ENCODE measurements at places on chromosomes 12 and 14.

GRCh38 chr14:20460458-20461224, 593 bp downstream of the PIP4P1 start:
- peak; percentile 29 for DNase-seq
- peaks cover 3% of the 10 kb centered on the region for H3K4me1 ChIP-seq
- peaks cover 5% of the 10 kb centered on the region for H3K36me3 ChIP-seq
- H3K27ac ChIP-seq: peak overlapping the region; percentile 82

- H3K4me3 ChIP-seq: no peak overlapping the region
- no peaks in the 10 kb centered on the region for H3K4me1 ChIP-seq
- H3K27ac ChIP-seq: no peak overlapping the region
- DNase-seq: no peak
Measured at GRCh38 chr14:78967111-78967809, 797.1 kb downstream of the NRXN3 start.

GRCh38 chr12:80100591-80100990, 1.3 kb downstream of the OTOGL start:
- DNase-seq: no peak
- H3K4me3 ChIP-seq: no peak overlapping the region
- no peaks in the 10 kb centered on the region for H3K27me3 ChIP-seq
- H3K4me1 ChIP-seq: no peaks in the 10 kb centered on the region
- H3K36me3 ChIP-seq: no peaks in the 10 kb centered on the region

DNA sequence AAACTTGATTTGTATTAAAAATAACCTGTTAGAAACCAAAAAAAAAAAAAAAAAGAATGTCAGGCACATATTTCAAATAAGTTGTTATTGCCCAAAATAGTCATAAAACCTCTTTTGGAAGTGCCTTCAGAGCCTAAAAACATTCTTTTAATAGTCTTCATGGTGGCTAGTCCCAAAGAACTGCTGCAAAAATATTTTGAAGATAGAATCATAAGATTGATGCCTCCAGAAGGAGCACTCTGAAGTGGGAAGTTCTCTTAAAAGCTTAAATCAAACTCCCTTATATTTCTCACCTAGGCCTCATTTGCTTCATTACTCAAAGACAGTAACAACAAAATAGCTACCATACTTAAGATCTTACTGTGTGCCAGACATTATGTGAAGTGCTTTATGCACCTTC, 27.2 kb upstream of the NT5DC3 start:
- H3K27ac ChIP-seq: no peak overlapping the region
- H3K27me3 ChIP-seq: no peaks in the 10 kb centered on the region
- DNase-seq: no peak
- no peaks in the 10 kb centered on the region for H3K4me1 ChIP-seq

DNA sequence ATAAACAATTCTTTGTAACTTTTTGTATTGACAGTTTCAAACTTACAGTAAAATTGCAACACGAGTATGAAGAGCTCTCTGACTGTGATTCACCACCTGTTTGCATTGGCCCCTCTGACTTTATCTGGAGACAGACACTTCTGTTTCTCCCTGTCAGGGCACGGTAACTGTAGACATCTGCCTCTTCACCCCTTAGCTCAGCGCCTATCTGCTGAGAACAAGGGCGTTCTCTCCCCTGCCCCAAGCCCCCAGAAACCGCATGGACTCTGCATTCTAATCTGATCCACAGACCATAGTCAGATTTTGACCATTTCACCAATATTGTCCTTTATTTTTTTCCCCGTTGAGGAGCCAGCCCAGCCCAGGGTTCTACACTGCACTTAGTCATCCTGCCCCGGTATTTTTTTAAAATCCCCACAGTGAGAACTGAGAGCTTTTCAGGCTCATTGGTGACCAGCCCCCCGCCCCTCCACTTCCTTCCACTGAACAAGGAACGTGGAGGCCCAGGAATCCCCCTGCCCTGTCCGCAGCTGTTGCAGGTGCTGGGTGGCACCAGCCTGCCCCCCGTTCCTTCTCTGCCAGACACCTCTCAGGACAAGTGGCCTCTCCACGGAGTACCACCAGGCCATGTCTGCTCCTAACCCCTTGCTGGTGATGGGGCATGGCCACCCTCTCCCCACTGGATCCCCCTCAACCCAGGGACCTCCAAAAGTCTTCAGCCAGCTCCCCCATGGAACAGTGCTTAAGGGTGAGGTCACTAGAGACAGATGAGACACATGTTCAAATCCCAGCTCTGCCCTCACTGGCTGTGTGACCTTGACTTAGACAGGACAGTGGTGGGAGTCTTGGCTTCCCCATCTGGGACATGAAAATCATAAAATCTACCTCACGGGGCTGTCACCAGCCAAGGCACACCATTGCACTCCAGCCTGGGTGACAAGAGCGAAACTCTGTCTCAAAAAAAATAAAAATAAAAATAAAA, 11.2 kb downstream of the RHOF start:
- H3K4me1 ChIP-seq: no peaks in the 10 kb centered on the region
- no peak overlapping the region for H3K4me3 ChIP-seq

DNA sequence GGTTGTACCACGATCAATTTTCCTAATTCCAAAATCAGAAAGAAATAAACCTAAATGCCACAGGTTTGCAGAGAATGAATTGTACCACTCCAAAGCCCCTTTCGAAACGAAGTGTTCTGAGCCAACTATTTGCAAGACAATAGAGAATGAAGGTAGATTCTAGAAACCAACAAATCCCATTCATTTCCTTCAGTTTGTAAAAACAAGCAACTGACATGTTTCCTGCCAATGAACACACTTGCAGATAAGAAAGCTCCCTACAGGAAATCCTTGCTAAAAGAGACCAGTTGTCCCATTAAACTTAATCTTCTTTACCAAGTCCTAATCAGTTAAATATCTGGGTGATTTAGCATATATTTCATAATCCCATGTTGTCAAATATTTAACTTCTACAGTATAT, 198.4 kb upstream of the FOXN3 start:
- peaks cover 13% of the 10 kb centered on the region for H3K4me1 ChIP-seq
- no peak overlapping the region for H3K4me3 ChIP-seq
- DNase-seq: peak; percentile 72
- no peaks in the 10 kb centered on the region for H3K36me3 ChIP-seq
- no peak overlapping the region for H3K27ac ChIP-seq
- H3K27me3 ChIP-seq: no peaks in the 10 kb centered on the region

GRCh38 chr14:102222751-102223150, 82.2 kb downstream of the MOK start:
- H3K27me3 ChIP-seq: no peaks in the 10 kb centered on the region
- H3K27ac ChIP-seq: no peak overlapping the region
- H3K36me3 ChIP-seq: no peaks in the 10 kb centered on the region
- peaks cover 14% of the 10 kb centered on the region for H3K4me1 ChIP-seq
- DNase-seq: no peak

- H3K27me3 ChIP-seq: no peaks in the 10 kb centered on the region
- DNase-seq: no peak
- no peaks in the 10 kb centered on the region for H3K36me3 ChIP-seq
- H3K27ac ChIP-seq: no peak overlapping the region
- H3K4me1 ChIP-seq: peaks cover 3% of the 10 kb centered on the region
Measured at GRCh38 chr14:97456958-97457357, 659.8 kb downstream of the VRK1 start.

DNA sequence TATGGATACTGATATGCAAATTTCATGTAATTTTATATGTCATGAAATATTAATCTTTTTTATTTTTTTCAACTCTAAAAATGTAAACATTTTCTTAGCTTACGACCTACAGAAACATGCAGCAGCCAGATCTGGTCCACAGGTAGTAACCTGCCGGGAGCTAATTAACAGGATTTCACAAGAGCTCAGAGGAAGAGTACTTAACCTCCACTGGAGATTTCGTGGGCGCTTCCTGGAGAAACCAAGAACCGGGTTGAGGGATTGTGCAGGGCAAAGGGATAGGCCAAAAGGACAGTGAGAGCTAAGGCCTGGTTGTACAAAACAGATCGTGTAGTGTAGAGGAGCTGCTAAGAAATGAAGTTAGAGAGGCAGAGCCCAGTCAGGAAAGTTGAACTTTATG, 315.7 kb downstream of the PAWR start:
- no peaks in the 10 kb centered on the region for H3K27me3 ChIP-seq
- H3K4me3 ChIP-seq: no peak overlapping the region
- no peak for DNase-seq
- no peak overlapping the region for H3K27ac ChIP-seq
- no peaks in the 10 kb centered on the region for H3K36me3 ChIP-seq
- peaks cover 2% of the 10 kb centered on the region for H3K4me1 ChIP-seq

DNA sequence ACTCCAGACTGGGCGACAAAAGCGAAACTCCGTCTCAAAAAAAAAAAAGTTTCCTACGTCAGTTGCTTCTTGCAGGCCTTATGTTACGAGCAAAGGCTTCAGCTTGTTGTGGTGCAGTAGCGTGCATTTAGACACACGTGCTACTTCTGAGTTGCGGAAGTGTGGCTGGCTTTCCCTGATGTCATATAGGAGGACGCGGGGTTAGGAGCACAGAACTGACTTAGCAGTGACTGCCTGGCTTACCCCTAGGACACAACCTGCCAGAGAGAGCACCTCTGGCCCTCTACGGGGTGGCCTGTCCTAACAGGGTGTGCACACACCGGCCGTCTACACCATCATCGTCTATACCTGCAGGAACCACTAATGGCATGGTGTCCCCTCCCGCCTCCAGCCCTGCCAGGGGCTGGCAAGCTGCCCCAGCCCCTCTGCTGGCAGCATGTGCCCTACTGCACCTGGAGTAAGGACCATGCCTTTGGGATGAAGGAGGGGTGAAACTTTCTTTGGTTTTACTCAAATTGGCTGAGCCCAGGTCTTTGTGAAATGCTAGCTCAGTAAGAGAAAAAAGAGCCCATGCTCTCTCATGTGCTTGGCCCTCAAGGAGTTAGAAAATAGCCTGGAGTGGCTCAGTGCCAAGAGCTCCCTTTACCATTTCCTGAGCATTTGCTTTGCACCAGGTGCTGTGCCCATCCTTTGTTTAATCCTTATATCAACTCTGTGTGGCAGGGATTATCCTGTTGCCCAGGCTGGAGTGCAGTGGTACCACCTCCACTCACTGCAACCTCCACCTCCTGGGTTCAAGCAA, 1.7 kb upstream of the GPR68 start:
- no peak overlapping the region for H3K4me3 ChIP-seq
- no peak overlapping the region for H3K27ac ChIP-seq
- H3K4me1 ChIP-seq: no peaks in the 10 kb centered on the region
- no peaks in the 10 kb centered on the region for H3K27me3 ChIP-seq
- DNase-seq: no peak

DNA sequence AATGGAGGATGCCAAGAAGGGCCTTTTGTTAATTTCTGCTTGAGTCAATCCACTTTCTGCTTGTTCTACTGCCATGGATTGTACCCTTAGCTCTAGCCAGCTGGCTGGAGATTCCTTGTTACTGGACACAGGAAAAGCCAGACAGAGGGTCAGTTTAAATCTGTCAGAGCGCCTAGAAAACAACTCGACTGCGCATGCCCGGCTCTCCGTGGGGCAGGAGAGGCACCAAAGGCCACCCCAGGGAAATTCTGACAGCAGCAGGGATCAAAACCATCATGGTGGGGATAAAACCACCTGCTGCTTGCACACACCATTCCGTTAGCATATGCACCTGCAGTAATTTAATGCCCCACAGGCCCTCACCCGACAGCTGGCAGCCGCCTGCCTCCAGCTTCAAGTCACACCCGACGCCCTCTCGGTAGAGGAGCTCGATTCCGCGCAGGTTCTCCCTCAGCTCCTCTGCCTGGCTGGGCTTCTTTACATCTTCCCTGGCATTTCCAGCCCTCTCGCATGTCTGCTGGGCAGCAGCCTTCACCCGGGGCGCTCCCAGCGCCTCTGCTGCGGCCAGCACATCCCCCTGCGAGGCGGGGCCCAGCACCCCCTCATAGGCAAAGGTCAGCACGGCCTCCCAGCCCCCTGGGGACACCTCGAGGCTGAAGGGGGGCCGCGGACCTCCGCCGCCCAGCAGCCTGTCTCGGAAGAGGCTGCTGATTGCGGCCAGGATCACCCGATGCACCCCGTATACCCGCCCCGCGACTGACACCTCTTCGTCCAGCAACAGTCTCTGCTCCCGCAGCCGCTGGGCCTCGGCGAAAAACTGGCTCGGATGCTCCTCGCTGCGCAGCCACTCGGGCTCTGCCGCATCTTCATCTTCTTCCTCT, 1.0 kb downstream of the KLHL33 start:
- H3K4me1 ChIP-seq: no peaks in the 10 kb centered on the region
- DNase-seq: no peak
- H3K4me3 ChIP-seq: no peak overlapping the region
- H3K36me3 ChIP-seq: no peaks in the 10 kb centered on the region
- H3K27ac ChIP-seq: no peak overlapping the region

DNA sequence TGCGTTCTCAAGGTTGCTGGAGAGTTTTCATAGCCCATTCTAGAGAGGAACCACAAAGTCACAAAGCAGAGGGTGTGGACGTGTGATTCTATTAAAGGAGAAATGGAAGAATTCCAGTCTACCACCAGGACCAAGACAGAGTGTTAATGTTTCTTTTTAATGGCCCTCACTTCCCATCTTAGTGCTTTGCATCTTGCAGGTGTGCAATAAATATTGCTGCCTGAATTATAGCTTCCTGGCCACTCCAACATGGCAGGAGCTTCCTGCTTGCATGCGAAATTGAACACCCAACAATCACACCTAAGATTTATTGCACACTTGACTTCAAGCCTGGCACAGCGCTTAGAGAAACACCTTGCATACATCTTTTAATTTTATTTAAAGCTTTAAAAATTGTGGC, 22.4 kb upstream of the PPP1CC start:
- no peak overlapping the region for H3K27ac ChIP-seq
- no peak for DNase-seq
- H3K4me3 ChIP-seq: no peak overlapping the region
- no peaks in the 10 kb centered on the region for H3K36me3 ChIP-seq
- no peaks in the 10 kb centered on the region for H3K4me1 ChIP-seq
- no peaks in the 10 kb centered on the region for H3K27me3 ChIP-seq

GRCh38 chr12:52442600-52443061, 8.5 kb upstream of the KRT75 start:
- H3K36me3 ChIP-seq: no peaks in the 10 kb centered on the region
- no peak overlapping the region for H3K27ac ChIP-seq
- DNase-seq: peak; percentile 87
- H3K4me1 ChIP-seq: peaks cover 4% of the 10 kb centered on the region
- H3K4me3 ChIP-seq: no peak overlapping the region

- no peaks in the 10 kb centered on the region for H3K4me1 ChIP-seq
- no peak for DNase-seq
- no peaks in the 10 kb centered on the region for H3K27me3 ChIP-seq
- no peak overlapping the region for H3K27ac ChIP-seq
Measured at GRCh38 chr14:52103416-52103815, 34.6 kb upstream of the NID2 start.
